AG08396 (cell line): ENCODE measurements at places on chromosomes 6 and 20.

DNA sequence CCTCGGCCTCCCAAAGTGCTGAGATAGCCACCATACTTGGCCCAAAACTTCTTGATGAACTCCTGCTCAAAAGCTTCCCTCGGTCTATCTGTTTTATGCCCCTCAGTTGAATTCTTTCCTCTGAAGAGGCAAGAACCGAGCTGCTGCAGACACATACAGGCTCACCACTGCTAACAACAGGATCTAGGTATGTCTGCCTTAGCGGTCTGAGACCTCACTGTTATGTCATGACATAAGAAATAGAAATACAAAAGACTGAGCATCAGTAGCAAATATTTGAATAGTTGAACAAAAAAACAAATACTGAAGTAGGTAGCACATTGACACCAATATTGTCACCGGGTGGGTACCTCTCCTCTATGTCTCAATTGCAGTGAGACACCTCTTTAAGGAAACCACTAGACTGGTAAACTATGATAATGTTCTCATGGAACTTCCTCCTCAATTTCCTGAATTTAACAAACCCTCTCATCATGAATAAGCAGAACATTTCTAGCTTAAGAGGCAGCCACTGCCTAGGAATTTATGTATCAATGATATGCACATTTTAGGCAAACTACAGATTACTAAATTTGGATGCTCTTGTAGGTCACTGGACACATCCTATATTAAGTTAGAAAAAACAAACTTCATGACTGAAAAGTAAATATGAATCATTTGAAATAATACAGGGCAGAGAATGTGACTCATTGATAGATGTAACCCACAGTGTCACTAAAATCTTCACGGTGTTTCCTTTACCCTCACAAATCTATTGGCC is 9.4 kb upstream of the STXBP5 start:
- DNase-seq = peak; percentile 12

DNA sequence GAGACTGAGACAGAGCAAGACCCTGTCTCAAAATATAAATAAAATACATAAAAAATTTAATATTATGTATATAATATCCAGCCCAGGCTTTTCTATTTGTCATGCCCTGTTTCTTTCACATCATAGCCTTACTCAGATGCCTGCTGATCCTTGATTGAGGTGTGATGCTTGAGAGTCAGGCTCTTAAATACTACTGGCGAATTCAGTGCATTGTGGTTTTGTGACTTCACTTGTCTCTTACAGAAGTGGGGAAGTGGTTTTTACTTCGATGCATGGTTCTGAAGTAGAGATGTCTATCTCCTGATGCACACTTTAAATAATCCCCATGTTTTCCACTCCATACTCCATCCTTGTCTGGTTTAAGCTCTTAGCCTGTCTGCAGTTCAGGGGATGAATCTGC is 29.1 kb downstream of the ASXL1 start:
- DNase-seq = no peak

DNA sequence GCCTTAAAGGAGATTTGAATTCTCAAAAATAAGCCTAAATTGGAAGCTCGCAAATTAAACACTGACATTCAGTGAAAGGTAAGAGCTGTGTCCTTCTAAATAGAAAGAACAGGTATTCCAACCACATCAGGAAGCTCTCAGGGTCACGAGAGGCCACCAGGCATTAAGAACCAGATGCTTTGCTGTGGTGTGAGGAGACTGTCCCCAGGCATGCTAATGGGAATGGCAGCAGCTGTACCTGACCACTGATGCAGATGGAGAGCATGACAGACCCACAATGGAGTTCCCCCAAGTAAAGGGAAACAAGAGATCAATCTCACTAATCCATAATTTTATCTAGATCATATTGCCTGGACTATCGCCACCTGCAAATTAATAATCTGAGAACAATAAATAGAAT is 658.9 kb upstream of the NOX3 start:
- no peak for DNase-seq

DNA sequence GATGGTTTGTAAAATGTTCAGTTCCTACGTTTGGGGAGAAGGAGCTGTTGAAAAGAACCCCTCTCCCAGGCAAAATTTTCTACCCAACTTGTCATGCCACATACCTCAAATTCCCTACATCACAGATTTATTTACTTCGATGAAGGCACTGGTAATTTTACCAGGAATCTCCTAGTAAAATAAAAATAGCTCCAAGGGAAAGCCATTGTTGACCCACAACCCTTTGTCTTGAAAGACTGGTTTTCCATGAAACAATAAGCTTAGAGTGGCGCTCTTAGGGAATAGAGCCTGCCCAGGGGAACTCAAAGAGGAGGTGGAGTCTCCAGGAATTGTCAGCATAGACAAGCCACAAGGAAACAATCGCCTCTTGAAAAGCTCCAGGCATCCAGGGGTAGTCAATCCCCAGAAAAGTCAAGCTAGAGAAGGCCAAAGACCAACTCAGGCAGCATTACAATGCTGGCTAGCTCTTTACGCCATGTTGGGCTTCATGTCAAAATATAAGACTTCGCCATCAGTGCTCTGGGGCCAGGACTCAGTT is 99.2 kb upstream of the RREB1 start:
- DNase-seq = no peak

- no peak for DNase-seq
Measured at GRCh38 chr6:38195113-38195635, 375.6 kb downstream of the ZFAND3 start.

DNA sequence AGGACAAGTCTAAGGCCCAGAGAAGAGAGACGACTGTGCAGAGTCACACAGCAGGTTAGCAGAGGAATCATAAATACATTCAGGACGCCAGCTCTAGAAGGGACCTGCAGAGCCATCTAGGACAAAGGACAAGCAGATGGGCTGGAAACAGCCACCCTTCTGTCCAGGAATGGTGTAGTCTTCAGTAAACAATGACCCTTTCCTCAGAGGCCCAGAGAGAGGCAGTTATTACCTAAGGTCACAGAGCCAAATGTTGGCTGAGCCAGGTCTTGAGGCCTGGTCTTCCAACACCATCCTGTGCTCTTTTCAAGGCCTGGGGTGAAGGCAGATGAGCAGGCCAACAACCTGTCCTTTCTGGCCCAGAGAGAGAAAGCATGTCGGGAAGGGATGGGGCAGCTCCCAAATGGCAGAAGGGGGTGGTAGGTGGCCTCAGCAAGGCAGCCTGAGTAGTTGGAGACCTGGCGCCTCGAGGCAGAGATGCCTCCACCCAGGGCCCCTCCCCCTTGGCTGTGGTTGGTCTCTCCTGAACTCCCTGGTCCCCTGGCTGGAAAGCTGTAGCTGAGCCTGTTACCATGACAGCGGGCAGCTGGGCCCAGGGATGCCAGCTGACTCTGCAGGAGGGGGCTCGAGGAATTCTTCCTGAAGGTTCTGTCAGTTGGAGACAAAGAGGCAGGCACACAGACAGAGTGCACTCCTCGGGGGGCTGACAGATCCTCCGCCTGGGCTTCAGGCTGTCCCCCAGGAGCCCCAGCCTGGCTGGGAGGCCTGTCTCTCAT is 24.8 kb downstream of the EPB41L1 start:
- no peak for DNase-seq

GRCh38 chr6:17182961-17183360 is 81.1 kb downstream of the STMND1 start:
- no peak for DNase-seq

DNA sequence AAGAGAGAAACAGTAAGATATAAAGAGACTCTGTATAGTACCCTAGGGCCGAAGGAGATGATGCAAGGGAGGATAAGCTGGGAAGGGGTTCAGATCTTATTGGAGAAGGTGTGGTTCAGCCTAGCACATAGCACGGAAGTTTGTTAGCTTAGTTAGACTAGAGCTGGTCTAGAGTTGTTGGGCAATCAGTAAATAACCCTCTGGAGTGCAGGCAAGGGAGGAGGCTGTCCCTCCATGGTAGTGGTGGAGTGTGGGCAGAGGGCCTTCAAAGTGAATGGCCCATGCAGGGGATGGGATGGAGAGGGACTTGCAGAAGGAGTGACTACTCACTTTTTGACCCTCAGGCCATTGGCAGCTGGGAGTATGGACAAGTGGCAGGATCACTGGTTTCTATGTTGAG is 20.0 kb downstream of the TULP4 start:
- DNase-seq = no peak

DNA sequence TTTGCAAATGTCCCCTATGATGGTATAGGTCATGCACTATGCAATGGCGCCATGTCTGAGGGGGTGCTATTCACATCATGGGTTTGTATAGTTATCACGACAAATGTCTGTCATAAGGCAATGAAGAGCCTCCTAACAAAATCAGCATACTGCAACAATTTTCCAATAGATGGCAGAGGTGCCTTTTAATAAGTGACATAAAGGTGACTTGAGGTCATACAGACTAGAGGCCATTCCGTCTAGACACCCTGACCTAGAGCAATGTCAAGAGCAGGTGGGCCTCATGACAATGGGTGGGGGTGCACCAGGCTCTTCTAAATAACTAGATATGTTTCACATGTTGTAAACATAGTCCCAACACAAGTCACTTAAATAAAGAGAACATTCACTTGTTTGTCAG is 107.7 kb downstream of the KIF6 start:
- no peak for DNase-seq

- DNase-seq = no peak
Measured at GRCh38 chr6:161622779-161623178, 348.9 kb upstream of the AGPAT4 start.

DNA sequence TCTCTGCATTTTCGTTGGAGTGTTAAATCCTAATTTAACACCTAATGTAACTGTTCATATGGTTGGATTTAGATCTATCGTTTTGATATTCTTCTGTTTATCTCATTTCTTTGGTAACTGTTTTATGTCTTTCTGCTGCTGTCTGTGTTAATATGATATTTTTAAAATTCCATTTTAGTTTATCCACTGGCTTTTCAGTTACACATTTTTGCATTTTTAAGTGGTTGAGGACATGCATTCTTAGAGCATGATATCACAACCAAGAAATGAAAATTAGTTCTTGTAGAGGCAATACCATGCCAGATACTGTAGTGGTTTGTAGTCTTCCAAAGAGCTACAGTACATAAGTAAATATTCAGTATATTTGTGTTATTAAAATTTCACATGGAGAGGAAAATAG is 58.6 kb downstream of the LIN28B start:
- DNase-seq = peak; percentile 21

- no peak for DNase-seq
Measured at GRCh38 chr20:61120595-61121515, 131.2 kb upstream of the CDH4 start.

- no peak for DNase-seq
Measured at GRCh38 chr6:7960141-7960540, 49.6 kb upstream of the TXNDC5 start.

DNA sequence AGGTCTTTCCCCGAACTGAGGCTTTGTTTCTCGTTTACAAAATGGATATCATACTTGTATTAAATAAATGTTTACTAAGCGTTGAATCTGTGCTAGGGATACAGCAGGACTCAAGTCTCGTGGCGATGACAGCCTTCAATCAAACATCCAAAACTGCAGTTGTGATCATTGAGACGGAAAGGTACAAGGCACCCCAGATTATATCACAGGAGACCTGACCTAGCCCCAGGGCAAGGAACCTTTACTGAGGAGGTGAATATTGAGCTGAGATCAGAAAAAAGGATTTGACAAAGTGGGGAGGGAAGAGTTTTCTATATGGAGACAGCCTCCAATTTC is 476 bp downstream of the AAR2 start:
- DNase-seq = no peak

- no peak for DNase-seq
Measured at GRCh38 chr20:54346276-54346675, 129.1 kb upstream of the DOK5 start.

GRCh38 chr6:163335671-163336545 is 78.6 kb upstream of the QKI start:
- no peak for DNase-seq

GRCh38 chr6:57294862-57295445 is 22.5 kb upstream of the PRIM2 start:
- DNase-seq = no peak

DNA sequence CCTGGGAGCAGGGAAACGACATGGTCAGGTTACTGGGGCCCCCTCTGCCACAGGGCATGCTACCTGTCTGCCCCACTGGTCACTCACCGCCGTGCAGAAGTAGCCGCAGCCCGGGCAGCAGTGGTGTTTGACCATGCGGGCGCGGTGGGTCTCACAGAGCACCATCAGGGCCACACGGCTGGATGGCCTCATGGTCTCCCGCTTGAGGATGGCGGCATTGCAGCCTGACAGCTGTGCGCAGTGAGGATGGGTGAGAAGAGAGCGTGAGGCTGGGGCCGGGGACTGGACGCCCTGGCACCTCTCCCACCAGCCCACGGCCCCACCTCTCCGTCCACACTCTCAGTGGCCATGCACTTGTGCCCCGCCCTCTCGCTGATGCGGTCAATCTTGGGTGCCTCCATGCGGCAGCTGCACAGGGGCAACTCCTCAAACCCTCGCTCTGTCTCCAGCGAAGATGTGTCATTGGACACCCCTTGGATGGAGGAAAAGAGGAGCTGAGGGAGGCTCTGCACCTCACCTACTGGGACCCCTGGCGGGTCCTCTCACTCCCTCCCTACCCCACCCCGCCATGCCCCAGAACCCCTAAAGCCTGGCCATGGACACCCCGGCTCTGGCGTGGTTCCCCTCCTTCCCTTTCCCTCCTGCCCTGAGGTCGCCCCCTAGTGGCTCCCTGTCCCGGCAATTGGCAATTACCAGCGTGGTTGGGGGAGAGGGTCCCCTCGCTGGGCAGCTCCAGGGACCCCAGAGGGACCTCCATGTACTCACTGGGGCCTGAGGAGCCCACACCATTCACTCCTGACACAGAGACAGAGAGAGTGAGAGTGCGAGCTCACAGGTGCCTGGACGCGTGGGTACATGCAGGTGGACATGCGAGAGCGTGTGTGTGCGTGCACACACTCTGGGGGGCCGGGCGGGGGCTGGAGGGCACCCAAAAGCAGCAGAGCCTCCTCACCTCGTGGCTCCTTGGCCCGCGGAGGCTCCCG is 8.9 kb downstream of the EHMT2 start:
- peak; percentile 66 for DNase-seq

DNA sequence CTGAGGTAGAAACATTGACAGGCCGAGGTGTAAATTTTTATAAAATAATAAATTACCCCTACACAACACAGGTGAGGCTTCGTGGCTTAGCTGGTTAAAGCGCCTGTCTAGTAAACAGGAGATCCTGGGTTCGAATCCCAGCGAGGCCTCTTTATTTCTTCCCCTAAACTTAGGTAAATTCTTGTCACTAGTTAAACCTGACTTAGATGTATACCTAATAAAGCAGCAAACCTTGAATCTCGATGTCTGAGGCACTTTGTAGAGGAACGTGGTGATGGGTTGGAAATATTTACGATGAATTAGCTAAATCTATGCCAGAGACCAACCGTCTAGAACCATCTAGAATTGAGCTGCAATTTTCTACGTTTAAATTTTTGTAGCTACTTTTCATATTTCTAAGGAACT is 185.6 kb downstream of the OR2B2 start:
- no peak for DNase-seq
